NCI-H2081 treated with DMSO at 0.1 percent for 48 hours (cell line): ENCODE measurements at places on chromosomes 11 and 22.

GRCh38 chr11:45771193-45771565, 33.8 kb upstream of the SLC35C1 start:
- DNase-seq, result no peak

- no peak for DNase-seq
Observed at GRCh38 chr11:128468111-128468510, 119.2 kb downstream of the ETS1 start.

GRCh38 chr11:97786961-97787360, 1233.8 kb upstream of the CNTN5 start:
- DNase-seq, result no peak

DNA sequence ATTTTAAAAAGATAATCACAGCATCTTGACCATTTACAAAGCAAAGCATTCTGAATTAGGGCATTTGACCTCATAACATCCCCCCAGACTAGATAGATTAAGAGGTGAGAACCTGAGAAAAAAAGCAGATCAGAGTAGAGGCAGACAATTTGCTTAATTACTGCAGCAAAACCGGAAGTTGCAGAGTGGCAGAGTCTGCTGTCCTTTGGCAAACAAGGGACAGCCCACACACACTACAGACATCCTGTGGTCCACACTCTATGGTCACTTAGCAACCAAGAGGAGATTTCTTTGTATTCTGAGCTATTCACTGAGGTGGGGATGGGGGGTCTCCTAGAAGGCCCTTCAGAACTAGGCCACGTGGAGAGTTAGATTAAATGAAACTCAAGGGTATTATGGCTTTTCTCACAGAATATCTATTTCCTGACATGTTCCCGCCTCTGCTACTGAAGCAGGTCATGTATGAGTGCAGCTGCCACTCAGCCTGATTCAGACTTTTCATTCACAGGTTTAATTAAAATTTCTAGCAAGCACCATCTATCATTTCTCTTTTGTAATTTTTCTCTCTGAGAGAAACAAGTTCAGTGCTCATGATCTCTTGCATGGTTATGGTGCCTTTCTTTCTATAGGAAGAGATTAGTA, 48.5 kb downstream of the SVIP start:
- no peak for DNase-seq

DNA sequence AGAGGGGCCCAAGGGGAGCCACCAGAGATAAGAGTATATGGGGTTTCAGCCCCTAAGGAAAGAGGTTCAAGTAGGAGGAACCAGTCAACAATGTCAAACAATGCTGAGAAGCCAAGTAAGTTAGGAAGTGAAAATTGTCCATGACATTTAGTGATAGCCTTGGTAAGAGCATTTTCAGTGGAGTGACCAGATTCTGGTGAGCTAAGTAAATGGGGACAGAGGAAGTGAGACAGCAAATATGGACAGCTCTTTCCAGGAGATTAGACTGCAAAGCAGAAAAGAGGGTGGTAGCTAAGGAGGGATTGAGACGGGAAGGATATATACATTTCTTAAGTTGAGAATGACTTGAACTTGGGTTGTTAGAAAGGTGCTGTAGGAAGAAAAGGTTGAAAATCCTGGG, 22.9 kb downstream of the POLD3 start:
- no peak for DNase-seq

- DNase-seq, result no peak
Observed at GRCh38 chr22:48490500-48491411, 1336.9 kb downstream of the BRD1 start.

DNA sequence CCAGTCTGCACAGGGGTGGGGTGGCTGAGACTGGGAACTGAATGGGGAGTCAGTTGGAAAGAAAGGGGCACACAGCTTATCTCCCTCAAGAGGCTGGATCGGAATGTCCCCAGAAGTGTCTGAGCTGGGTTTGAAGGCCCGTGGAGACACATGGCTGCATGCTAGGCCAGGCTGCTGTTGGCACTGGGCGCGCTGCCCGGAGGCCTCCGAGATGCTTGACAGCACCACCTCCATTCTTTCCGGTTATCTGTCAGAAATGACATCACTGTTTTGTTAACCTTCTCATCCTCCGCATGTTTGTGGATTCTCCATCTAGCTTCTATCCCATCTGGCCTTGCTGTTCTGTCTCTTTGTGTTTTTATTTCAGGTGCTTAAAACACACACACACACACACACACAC, 85.5 kb downstream of the APIP start:
- no peak for DNase-seq

DNA sequence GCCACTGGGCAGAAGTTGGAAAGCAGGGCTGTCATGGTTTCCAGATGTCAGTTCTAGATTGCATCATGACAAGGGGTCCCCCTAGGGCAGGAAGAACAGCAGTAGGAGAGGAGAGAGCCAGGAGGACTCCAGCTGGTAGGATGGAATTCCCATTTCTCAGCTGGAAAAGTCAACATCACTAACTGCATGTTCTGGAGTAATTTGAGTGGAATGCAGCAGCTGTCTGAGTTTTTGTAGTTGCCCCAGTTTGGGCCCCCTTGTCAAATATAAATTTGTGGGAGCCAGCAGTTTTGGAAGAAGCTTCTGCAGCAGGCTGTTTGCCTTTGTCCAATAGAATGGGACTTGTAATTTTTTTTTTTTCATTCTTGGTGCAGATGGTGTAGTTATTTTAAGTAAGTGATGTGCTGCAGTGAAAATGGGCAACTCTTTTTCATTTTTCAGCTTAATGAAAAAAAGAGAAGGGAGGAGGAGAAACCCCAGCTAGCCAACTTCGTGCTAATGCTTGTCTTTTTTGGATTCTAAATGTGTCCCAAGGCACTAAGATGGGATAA, 86.9 kb downstream of the LDLRAD3 start:
- DNase-seq, result no peak

- no peak for DNase-seq
Observed at GRCh38 chr11:99535819-99536218, 515.1 kb downstream of the CNTN5 start.

GRCh38 chr22:50535113-50535512, 5.3 kb upstream of the TYMP start:
- no peak for DNase-seq

DNA sequence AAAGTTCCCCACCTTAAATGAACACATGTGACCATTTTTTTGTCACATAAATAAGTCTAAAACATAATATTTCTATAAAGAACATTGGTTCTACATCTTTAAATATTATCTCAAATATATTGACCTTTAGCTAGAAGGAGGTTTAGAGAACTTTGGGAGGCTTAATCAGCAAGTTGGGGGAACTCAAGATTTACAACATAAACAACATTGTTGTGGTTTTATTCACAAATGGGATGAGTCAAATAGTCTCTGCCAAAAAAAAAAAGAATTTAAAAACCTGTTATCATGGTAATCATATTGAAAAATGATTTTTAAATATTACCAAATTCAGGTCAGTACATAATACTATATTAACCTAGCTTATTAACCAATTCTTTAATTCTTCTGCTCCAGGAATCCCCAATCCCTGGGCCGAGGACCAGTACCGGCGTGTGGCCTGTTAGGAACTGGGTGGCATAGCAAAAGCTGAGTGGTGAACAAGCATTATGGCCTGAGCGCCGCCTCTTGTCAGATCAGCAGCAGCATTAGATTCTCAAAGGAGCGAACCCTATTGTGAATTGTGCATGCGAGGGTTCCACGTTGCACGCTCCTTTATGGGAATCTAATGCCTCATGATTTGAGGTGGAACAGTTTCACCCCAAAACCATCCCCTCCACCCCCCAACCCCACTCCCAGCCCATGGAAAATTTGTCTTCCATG, 98.2 kb downstream of the RDX start:
- DNase-seq, result no peak

GRCh38 chr11:78699609-78700135, 125.0 kb upstream of the NARS2 start:
- no peak for DNase-seq

DNA sequence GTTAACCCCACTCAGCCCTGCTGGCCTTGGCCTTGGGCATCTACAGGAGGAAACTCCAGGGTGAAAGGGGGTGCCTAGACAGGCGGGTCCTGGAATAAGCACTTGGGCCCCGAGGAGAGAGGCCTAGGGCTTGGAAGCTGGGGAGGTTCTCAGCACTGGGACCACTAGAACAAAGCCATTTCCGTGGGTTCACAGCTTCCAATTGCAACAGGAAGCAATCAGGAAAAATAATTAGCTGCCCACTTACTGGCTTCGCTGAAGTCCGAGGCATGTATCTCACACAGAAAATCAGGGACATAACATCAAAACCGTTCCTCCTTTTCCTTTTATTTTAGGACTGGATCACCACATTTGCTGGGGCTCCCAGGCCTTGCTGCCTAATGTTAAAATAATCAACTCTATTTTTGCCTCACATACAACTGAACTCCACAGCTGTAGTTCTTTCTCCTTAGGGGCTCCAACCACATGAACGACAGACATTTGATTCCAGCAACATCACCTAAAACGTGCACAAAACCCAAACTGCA, 161.1 kb upstream of the GRK3 start:
- no peak for DNase-seq

DNA sequence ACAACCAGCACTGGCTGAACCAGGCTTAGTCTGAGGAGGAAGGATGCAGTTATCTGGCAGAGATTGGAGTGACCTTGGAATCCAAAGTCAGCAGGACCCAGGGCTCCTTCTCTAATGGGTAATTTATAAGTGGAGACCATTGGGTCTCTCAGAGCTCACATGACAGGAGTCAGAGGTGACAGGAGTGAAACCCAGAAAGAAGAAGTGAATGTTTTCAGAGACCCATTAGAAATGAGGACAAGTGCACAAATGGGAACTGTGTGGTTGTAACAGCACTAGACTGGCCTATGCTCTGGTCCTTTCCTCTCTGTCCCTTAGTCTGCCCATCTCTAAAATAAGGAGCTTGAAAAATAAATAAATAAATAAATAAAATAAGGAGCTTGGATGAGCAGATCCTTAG, 107.4 kb downstream of the SERGEF start:
- DNase-seq, result no peak

DNA sequence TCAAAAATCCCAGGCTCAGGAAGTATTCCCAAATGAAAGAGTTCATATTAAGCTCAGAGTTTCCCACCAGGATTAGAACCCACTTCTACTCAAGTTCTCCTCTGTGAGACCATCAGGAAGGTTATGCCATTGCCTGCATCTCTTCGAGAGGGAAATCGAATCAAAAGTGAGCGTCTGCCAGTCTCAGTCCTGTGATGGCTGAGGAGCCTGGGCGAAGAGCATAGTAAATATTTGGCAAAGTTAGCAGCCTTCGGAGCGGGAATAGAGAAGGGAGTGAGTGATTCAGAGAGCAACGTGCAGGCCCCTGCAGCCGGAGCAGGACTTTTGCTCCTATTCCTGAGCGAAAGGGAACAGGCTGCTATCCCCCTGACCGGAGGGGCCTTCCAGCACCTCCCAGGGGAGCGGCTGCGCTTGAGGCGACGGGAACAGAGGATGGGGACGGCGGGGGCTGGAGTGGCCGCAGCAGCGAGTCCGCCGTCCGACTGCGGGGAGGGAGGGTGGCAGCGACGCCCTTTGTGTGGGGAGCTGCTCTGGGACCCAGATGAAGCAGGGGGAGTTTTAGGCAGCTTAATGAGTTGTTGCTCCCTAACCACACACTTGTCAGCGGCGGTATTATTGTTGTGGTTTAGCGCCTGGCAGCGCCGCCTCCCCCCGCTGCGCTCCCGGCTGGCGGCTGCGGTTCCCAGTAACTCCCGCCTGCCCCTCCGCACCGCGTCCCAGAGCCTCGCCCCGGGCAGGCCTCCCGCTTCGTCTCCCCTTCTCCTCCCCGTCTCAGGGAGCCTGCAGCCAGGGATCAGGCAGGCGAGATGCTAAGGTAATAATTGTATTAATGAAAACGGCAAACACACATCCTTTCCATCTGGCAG, 21.7 kb upstream of the NRGN start:
- DNase-seq, result no peak

- DNase-seq, result no peak
Observed at GRCh38 chr11:93324500-93324899, 6.0 kb upstream of the DEUP1 start.

DNA sequence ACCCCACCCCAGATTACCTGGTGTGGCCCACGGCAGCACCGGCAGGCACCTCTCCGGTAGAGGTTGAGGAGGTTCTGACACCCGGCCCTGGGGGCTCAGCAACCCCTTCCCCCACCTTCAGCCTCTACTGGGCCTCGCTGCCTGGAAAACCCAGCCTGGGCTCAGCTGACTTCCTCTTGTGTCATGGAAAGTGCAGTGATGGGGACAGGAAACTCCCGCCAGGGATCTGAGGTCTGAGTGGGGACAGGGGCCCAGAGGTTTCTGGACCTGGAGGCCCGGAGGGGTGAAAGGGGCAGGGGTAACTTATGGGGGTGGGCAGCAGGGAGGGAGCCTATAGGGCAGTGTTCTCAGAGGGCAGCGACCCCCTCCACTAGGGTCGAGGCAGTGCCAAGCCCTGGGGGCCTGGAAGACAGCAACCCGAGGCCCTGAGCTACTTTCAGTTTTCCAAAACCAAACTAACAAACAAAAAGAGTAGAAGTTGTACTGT, 10.0 kb upstream of the CD5 start:
- no peak for DNase-seq

- DNase-seq, result no peak
Observed at GRCh38 chr11:116864531-116864930, 27.1 kb upstream of the APOA1 start.

- DNase-seq, result no peak
Observed at GRCh38 chr11:15976433-15977045, 379.8 kb downstream of the SOX6 start.

GRCh38 chr11:100863080-100863581, 176.0 kb downstream of the ARHGAP42 start:
- no peak for DNase-seq

DNA sequence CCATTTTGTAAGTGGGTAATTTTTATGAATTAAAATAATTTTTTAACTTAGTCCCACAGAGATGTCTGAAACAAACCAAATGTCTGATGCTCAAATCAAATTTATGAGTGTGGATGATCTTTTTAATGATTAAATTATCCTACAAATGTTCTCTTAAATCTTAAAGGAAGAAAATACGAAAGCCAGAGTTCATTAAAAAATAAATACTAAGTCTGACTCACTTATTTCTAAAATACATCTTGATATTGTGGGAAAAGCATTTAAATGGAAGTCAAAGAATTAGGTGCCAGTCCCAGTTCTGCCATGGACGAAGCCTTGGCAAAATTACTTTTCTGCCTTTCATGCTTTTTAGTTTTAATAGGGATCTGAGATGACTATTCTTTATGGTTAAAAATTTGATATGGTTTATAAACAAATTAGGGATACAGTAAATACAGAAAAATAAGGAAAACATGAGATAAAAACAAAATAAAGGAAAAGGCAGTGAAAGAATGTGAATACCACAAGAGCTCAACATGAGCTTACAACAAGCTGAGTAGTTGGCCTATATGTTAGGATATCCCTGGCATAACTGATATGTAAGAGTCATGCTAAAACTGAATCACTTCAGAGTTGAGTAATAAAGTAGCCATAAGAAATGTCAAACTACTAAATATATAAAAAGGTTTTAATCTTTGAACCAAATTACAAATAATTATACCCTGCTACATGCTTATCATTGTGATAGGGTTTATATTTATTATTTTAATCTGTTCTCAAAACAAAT, 9.2 kb downstream of the CCDC34 start:
- DNase-seq, result no peak

GRCh38 chr11:117999354-117999993, 13.3 kb downstream of the IL10RA start:
- no peak for DNase-seq
